ENCODE measurements at places on chromosomes 16 and 17. TPM values are rescaled to one million over a fixed set of nuclear protein-coding genes. Genes with fewer than 3 reads are reported as not detected.

DNA sequence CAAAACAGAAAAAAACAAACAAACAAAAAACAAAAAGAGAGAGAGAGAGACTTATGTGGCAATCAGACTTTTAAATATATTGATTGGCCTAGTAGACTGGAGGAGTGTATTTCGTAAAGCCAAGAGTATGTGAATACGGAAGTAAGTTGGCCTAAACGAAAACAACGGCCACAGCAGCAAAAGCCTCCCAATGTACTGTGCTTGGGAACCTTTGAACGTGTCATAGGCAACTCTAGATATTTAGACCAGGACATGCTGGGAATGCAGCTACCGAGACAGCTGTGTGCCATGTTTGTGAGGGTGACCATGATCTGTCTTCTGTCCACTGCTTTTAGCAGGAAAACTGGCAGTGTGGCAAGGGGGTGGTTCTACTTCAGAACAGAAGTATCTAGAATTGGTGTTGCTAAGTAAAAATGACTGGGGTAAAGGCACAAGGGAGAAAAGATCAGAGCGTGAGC is 7.4 kb downstream of the MAF start:
- H3K27ac ChIP-seq, result peak overlapping the region; percentile 19
- H3K36me3 ChIP-seq, result no peaks in the 10 kb centered on the region
- H3K27me3 ChIP-seq, result peaks cover 4% of the 10 kb centered on the region

DNA sequence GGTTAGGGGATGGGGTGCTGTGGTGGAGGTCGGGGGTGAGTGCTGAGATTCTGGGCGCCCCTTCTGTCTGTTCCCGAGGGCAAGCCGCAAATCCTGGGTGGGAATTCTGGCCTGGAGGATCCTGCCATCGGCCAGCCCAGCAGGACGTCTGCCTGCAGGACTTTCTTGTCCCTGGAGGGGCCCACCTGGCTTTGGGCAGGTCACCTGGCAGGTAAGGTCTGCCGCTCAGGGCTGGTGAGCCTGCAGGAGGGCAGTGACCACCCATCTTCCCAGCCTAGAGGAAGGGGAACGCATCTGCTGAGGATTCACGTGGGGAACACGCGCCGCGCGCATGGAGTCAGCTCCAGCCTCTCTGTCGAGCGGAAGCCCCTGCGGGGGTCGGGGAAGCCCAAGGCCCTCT is 5.4 kb downstream of the RNF222 start:
- no peak for DNase-seq
- no peaks in the 10 kb centered on the region for H3K27me3 ChIP-seq
- no peaks in the 10 kb centered on the region for H3K36me3 ChIP-seq
- no peak overlapping the region for H3K27ac ChIP-seq

DNA sequence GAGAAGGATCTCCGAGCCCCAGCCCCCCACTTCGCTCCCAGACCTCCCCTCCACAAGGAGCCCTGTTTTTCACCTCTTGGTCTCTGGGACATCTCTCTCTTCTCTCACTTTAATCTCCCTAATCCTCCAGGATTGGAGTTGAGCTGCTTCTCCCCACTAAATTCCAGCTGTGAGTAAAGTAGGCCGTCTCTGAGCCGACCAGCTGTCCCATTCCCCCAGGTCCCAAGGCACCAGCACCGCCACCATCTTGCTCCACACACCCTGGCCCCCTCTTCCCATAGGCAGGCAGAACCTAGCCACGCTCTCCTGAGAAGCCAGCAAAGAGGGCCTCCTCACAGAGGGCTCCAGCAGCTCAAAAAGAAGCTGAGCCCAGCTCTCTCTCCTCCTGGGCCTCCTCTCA is 878 bp downstream of the DLG4 start:
- no peak for DNase-seq
- no peak overlapping the region for H3K4me3 ChIP-seq
- peaks cover 19% of the 10 kb centered on the region for H3K36me3 ChIP-seq
- peak overlapping the region; percentile 81 for H3K27ac ChIP-seq
- no peaks in the 10 kb centered on the region for H3K27me3 ChIP-seq
- H3K4me1 ChIP-seq, result peaks cover 32% of the 10 kb centered on the region

OR3A1 gene
- not detected for total RNA-seq

TPSD1 gene
- not detected for total RNA-seq

Measured in cardiac muscle cell (in vitro differentiated cells and primary cell).